Activated effector memory CD4-positive, alpha-beta T cell treated with anti-CD3 and anti-CD28 coated beads, Interleukin-2, amount 50 U/mL, for 16 hours (primary cell): ENCODE measurements at places on chromosomes 5 and 9.

DNA sequence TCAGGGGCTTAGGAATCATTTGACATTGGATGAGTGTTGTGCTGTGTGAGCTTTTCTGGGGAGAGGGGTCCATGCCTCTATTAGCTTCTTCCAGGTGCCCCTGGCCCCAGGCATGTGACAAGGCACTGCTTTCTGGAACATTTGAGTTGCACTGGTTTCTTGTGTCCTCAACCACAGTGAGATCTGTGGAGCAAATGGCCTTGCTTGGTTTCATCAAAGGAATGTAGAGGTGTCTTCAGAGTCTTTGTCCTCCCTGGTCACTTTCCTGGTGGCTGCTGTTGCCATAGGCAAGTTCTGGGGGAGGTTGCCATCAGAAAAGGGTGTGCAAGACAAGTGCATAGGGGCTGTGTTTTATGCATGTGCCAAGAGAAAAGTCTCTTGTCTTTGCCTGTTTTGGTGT lies 157.5 kb downstream of the MACROH2A1 start:
- DNase-seq = no peak

DNA sequence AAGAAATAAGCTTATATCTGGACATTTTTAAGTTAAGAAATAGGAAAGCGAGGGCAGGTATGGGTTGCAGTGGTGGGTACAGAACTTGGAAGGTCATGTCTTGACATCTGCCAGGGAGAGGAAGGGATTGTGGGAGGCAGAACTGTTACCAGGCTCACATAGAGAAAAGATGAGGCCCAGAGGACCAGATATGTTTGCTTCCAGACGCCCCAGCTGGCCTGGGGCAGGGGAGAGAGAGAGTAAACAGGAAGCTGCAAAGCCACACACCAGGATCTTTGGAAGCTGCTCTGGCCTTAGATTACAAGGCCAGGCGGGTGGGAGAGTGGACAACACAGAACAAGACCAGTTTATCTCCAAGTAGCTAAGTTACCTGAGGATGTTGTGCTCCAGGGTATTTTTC lies 71.2 kb downstream of the MARCHF11 start:
- DNase-seq = no peak

DNA sequence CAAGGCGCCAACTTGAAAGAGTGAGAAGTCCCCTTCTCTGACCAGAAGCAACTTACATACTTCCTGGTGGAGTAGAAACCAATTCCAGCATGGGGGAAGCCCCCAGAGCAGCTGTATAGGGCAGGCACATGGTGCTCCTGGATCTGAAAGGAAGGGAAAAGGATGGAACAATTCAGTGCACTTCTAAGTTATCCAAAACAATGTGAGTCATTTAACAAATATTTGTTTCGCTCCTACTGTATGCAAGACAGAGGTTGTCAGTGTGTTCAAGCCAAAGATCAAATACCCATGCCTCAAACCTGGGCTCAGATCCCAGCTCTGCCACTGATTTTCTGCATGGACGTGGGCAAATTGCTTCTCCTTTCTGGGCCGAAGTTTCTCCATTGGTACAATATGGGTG lies 67.1 kb downstream of the LHX2 start:
- DNase-seq = no peak

- DNase-seq = no peak
Observed at GRCh38 chr9:94525396-94526035, 29.4 kb upstream of the PCAT7 start.

GRCh38 chr5:52660621-52661020 lies 127.1 kb upstream of the ITGA1 start:
- no peak for DNase-seq

- no peak for DNase-seq
Observed at GRCh38 chr5:102153003-102153759, 142.9 kb downstream of the SLCO4C1 start.

DNA sequence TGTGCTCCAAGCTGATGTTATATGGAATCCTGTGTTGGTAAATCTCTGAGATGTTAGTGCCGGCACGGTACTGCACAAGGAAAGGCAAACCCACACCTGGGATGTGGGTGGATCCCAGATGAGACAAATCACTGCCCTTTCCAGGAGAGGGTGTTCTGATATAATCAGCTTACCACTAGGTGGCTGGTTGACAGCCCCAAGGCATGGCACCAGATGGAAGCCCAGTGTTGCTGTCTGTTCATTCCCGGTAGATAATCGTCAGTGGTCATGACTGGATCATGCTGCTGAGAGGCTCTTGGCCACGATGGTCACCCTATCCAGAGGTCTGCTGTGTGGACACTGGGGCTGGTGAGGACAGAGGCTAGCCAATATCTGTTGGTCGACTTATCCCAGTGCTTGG lies 184.0 kb downstream of the CACNA1B start:
- peak; percentile 22 for DNase-seq

- DNase-seq = no peak
Observed at GRCh38 chr5:38853753-38854470, 8.1 kb downstream of the OSMR start.

DNA sequence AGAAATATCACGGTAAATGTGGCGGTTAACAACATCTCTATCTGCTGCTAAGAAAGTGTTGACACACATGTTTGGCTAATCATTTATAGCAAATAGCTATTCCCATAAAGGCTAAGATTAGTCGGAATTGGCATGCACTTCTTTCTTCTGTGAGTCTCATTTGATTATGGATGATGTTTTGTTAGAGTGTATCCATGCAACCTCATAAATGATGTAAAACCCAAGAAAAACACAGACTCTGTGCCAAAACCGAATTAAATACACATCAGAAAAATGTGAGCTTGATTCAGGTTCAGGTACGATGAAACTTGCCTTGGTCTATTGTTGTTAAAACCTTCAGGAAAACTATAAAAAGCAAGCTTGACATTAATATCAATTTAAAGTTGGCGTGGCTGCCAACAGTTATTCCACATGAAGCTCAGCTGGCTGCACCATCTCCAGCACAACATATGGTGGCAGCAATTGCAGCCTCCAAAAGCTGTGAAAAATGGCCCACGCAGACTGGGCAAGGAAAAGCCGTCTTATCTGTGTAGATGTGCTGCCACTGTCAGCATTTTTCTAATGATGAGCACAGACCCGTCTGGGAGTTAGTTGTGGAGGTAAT lies 41.1 kb upstream of the ICE1 start:
- DNase-seq = no peak

- no peak for DNase-seq
Observed at GRCh38 chr9:34311499-34312185, 17.4 kb downstream of the KIF24 start.

DNA sequence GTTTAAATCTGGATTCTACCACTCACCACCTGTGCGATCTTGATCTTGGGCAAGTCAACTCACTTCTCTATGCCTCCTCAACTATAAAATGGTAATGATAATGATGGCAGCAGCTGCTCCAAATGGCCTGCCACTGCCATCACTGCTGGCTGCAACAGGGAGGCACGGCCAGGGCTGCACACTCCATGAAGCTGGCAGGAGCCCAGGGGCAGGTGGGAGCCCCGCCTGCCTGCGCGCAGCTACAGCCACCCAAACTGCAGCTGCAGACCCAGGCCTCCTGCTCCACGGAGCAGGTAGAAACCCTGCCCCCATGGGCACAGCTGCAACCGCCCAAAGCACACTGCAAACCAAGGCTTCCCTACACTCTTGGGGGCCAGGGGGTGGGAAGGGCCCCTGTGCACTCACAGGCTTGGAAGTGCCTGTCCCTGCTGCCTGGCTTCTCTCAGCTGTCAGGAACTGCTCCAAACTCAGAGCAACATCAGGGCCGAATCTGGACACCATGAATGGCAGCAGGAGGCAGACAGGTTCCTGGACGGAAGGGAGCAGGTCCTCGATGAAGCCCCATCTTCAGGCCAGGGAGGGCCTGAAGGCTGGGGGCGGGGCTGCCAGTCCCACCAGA lies 57.6 kb downstream of the PRELID2 start:
- DNase-seq = no peak

DNA sequence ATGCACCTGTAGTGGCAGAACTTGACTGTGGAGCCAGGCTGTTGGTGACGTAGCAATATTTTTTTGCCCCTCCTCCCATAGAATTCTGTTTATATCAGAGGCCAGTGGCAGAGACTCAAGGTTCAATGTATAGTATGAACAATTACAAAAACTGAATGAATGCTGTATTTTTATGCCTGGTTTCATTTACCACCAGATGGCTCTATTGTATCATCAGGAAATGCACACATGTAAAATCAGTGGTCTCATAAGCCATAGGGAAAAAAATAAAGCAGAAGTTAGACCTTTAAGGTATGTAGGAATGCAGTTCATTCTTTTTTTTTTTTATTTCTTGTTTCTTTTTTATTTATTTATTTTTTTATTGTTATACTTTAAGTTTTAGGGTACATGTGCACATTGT lies 43.6 kb downstream of the CCDC192 start:
- DNase-seq = no peak

DNA sequence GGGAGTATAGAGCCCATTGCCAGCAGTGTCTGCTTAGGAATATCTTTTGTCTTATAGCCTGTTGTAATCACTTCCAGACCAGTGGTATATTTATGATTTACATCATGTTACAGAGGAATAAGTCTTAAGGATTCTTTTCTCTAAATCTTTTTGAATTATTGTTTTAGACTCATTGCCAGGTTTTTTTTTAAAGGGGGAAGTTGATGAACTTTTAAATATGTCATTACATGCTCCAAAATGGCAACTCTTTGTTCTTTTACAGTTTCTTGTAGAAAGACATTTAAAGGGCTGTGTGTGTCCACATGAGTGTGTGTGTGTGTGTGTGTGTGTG lies 59.4 kb upstream of the NFIB start:
- DNase-seq = no peak

DNA sequence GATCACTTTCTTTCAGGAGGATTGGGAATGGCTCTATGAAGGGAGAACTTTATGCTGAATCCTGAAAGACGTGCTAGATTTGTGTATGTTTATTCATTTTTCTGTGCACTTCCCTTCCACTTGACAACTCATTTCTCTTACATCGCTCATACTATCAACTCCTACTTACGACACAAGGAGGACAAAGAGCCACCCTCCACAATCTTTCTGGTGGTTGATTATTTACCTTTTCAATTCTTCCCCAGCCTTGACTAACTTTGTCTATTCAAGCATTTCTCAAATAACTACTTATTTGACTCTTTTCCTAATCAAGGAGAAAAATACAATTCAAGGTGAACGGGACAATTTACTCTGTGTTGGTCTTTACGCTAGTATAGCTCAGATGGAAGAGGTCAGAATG lies 622.1 kb downstream of the TLR4 start:
- DNase-seq = no peak

GRCh38 chr5:17738446-17738845 lies 104.2 kb downstream of the TAF11L14 start:
- no peak for DNase-seq

GRCh38 chr9:96441798-96442445 lies 8.0 kb upstream of the HABP4 start:
- no peak for DNase-seq

GRCh38 chr5:131513780-131514179 lies 121.2 kb downstream of the RAPGEF6 start:
- DNase-seq = no peak

- DNase-seq = no peak
Observed at GRCh38 chr5:173454361-173454735, 126.1 kb upstream of the STC2 start.
